ENCODE measurements at places on chromosomes 4 and X. TPM values are rescaled to one million over a fixed set of nuclear protein-coding genes. Genes with fewer than 3 reads are reported as not detected.

The ITIH6 gene
- not detected for total RNA-seq

GRCh38 chr4:3724319-3725231 lies 41.6 kb upstream of the ADRA2C start:
- DNase-seq, result no peak

The VBP1 gene
- 59.6 TPM for total RNA-seq

- DNase-seq, result peak; percentile 48
These were observed 6.5 kb downstream of the CRLF2 start for GRCh38 chrX:1205681-1206611.

DNA sequence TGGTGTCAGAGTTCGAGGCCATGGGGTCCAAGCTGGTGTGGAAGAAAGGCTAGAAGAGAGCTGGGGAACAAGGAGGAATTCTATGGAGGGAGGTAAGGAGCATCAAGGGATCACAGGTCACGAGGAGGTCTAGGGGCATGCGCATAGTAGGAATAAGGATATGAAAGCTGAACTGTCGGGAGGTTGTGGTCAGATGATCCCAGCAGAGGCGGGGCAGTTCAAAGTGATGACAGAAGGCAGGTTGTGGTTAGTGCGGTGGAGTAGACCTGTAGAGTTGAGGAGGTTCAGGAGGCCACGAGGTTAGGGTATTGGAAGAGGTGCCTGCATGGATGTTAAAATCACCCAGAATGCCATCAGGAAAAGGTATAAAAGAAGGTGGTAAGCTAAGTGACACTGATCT lies 156.3 kb downstream of the TMEM164 start:
- DNase-seq, result no peak

Data from pulmonary artery endothelial cell (primary cell).